ENCODE measurements at places on chromosomes 16 and 17.

GRCh38 chr16:5422047-5422446, 324.5 kb upstream of the EEF2KMT start:
- DNase-seq: no peak

GRCh38 chr17:12756786-12757185, 32.5 kb upstream of the ARHGAP44 start:
- no peak for DNase-seq

- DNase-seq: no peak
Measured at GRCh38 chr16:19765860-19766553, 47.9 kb downstream of the IQCK start.

DNA sequence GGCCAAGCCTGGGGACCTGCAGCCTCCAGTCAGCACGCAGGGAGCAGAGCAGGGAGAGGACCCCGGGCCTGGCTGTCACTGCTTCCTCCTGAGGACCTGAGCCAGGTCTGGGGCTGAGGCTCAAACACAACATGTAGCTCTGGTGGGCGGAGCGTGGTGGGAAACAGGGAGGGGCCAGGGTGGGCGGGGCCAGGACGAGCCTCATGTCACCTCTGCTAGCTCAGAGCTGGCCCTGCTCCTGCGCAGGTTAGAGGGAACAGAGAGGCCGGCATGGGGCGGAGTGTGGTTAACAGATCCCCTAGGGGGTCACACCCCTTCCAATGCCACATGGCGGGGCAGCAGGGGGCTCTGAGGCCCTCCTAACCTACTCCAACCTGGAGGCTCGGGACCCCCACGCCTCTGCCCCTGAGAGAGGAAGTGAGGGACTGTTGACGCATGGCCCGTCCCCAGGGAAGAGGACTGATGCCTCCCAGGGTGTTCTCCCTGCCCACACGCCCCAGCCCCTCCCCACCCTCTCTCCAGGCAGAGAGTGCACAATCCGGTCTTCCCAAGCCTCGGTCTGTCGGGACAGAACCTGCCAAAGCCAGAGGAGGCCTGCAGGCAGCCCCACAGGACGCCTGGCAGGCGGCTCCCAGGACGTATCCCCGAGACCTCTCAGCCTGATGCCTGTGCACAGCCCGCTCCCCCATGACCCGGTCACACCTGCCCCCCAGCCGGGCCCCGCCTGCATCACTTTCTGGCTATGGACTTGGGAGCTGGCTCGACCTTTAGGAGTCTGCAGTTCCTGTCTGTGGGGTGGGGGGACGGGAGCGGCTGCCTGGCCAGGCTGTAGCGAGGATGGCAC, 15.2 kb downstream of the PIEZO1 start:
- no peak for DNase-seq

GRCh38 chr17:72529386-72529785, 408.6 kb downstream of the SOX9 start:
- no peak for DNase-seq

- DNase-seq: no peak
Measured at GRCh38 chr17:80861892-80862291, 129.7 kb upstream of the CHMP6 start.

DNA sequence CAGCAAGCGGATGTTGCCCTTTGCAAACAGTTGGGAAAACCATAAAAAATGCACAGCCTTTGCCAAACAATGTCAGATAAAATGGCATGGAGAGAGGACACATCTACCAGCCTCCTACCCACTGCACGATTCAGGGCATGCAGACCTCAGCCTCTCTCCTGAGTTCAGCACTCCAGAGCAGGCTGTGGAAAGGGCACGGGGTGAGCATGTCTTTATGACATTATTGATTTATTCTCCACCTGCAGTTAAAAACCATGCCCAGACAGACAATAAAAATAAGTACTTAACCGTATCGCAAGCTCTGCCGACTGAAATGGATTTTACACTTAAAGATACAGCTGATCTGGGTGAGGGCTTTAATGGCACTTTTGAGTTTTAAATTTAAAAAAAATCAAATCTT, 127.1 kb downstream of the MAF start:
- no peak for DNase-seq

DNA sequence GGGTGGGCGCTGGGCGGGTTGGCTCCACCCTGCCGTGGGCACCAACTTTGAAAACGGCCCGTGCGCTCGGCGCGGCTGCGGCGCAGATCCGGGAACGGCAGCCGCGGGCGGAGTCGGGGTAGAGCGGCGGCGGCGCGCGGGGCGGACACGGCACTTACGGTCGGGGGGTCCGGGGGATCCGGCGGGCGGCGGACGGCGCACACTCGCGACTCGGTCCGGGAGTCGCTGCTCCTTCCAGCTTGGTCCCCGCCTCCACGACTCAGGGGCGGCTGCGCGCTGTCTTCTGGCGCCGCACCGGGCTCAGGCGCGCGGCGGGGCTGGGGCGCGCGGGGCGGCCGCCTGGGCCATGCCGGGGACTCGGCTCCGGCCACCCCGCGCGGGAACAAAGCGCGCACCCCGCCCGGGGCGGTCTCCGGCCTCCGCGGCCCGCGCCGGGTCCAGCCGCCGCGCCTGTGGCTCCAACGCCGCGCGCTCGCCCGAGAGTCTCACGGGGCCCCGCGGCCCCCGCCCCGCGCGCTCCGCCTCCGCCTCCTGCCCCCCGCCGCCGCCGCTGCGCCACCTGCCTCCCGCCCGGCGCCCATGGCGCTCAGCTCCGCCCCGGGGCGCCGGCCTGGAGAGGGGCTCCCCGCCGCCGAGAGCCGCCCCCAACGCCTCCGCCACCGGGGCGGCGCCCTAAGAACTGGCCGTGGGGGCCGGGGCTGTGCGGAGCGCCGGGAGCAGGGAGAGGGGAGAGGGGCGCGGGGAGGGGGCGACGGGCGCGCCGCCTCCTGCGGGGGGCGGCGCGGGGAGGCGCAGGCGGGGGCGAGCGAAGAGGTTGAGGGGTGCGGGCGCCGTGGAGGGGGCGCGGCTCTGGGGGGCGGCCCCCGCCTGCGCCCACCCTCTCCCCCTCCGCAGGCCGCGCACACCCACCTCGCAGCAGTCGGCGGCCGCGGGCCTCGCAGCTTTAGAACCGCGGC, 35.9 kb downstream of the CBFA2T3 start:
- DNase-seq: peak; percentile 59

DNA sequence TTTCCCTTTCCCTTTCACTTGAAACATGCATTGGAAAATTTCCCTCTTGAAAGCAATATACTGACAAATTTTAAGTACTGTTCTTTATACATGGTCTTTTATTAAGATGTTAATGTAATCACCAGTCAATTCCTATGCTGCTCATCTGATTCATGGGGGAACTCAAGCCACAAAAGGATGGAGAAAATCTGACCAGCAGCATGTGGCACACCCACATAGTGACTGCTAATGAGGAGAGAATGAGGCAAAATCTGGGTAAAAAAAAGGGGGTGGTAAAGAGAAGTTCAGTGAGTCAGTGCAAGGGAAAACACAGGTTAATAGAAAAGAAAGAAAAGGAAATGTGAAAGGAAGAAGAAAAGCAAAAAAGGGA, 11.3 kb downstream of the RFFL start:
- no peak for DNase-seq

- DNase-seq: no peak
Measured at GRCh38 chr17:31533546-31534155, 142.2 kb downstream of the RAB11FIP4 start.

DNA sequence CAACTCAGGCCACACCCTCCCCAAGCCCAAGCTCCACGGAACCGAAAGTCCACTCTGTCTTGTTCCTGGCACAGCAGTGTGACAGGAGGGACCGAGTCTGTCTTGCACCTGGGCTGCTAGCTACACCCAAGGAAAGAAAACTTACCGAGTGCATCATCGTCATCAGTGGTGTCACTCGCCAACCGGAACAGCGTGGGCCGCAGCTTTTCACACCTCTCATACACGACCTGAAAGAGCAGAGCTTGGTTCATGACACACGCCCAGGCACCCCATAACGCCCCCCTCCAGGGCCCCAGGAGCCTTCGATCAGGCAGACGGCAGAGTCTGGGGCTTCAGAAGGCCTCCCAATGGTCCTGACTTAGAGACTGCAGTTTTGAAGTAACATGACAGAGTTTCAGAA, 27.5 kb downstream of the GGA2 start:
- no peak for DNase-seq

DNA sequence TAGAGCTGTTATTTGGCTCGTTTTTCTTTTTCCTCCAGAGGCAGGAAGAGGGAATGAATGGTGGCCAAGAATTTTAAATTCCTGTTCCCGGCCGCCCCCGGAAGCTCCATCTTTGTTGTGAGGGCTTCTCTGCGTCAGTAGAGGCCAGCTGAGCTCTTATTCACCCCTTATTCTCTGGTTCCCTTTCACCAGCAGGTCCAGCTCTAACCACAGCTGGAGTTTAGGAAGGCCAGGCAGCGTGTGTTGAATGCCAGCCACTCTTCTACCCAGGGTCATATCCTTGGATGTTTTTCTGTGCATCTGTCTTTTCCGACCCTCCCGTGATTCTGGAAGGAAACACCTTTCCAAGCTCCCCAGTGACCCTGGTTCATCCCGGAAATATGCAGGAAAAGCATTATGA, 570.5 kb downstream of the WWOX start:
- no peak for DNase-seq

- DNase-seq: no peak
Measured at GRCh38 chr16:24721830-24722238, 7.6 kb upstream of the TNRC6A start.

GRCh38 chr17:52789829-52790228, 631.3 kb upstream of the CA10 start:
- no peak for DNase-seq

DNA sequence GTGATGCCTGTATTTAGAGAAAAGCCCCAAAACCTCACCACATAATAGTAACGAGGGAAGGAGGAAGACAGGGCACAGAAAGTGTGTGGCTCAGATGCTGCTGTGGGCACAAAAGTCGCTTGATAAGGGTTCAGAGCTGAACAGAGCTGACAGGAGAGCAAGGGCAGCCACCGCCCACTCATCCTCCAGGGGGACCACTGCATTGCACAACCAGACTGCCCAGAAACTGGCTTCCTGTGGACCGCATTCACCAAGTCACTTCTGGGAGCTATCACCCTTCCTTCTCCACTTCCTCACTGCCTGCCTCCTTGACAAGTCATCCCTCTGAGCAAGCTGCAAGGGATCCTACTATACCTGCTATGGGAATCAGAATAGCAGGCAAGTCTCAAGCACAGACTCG, 512.4 kb upstream of the CDH11 start:
- DNase-seq: no peak

DNA sequence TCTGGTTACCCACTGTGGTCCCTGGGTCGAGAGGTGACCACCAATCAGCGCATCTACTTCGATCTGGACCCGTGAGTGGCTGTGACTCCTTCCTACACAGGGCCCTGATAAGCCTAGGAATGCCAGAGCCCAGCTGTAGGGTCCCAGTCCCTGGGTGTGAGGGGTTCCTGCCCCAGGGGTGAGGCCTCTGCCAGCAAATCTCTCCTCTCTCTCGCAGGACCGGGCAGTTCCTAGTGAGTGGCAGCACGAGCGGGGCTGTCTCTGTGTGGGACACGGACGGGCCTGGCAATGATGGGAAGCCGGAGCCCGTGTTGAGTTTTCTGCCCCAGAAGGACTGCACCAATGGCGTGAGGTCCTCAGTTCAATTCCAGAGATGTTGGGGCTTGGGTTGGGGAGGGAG, 2.2 kb upstream of the EFNB3 start:
- DNase-seq: no peak

- no peak for DNase-seq
Measured at GRCh38 chr16:73813527-73813926, 483.1 kb upstream of the PSMD7 start.

- DNase-seq: no peak
Measured at GRCh38 chr17:67891481-67892119, 66.3 kb downstream of the BPTF start.

- DNase-seq: no peak
Measured at GRCh38 chr16:49660626-49661025, 195.3 kb downstream of the ZNF423 start.

DNA sequence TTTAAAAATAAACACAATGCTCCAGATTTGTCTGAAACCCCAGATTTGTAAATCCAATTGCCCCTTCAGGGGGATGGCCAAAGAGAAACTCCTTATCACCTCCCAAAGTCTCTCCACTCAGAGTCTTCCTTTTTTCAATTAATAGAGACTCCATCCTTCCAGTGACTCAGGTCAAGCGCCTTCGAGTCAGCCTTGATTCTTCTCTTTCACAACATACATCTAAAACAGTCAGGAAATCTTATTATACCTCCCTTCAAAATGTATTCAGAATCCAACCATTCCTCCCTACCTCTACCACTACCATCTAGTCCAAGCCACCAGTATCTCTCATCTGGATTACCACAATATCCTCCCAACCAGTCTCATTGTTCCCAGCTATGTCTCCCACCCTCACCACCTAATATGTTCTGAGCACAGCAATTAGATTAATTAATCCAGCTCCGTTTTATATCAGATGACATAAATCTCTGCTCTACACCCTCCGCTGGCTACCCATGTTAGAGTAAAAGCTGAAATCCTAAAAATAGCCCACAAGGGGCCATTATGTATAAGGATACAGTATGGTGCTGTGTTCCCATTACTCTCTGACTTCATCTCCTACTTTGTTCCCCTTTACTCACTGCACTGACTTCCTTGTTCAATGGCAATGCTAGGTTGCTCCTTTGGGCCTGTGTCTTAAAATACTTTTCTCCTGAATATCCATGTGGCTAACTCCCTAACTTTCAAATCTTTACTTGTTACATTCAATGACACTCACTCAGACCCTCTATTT, 11.8 kb downstream of the SIAH1 start:
- no peak for DNase-seq

Measured in mesothelial cell of epicardium (in vitro differentiated cells).